Common myeloid progenitor, CD34-positive (primary cell): ENCODE measurements at places on chromosomes 2 and 18.
A peak's percentile ranks its signal among the peaks of the same experiment; 100 is the strongest.

DNA sequence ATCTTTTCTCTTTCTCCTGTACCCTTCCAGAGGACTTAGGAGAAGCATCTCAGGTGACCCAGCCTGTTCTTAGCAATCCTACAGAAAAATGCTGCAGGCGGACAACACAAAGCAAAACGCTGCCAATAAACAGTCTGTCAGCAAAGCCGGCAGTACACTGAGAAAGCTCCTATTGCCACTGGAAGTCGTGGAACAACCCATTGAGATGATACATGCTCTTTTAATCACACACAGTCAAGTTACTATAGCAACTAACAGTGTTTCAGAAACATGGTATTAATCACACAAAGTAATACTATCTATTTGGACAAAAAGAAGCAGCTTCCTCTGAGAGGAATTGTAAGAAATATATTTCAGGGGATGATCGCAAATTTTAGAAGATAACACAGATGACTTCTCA is 10.5 kb downstream of the CTLA4 start:
- no peak for DNase-seq

GRCh38 chr2:197011801-197012641 is 85.5 kb upstream of the PGAP1 start:
- DNase-seq: peak; percentile 78

- no peak for DNase-seq
Observed at GRCh38 chr18:63405986-63406385, 16.3 kb downstream of the VPS4B start.

DNA sequence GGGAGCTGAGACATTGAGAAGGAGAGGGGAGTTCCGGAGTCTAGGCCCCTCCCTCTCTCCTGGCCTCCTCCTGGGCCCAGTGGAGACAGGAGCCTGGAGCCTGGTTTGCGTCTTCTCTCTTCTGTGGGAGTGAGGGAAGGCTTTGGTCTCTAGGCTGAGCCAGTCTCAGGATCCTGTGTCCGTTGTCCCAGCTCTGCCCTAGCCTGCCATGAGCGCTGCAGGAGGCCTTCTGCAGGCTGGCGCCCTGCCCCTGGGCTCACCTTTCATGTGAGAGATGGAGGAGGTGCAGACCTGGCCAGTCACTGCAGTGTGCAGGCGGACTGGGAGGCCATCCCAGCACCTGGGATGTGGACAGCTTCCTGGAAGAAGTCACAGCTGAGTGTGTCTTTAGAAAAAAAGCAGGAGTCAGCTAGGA is 8.7 kb downstream of the IMPA2 start:
- no peak for DNase-seq

GRCh38 chr18:60669938-60670337 is 297.4 kb upstream of the MC4R start:
- DNase-seq: no peak

DNA sequence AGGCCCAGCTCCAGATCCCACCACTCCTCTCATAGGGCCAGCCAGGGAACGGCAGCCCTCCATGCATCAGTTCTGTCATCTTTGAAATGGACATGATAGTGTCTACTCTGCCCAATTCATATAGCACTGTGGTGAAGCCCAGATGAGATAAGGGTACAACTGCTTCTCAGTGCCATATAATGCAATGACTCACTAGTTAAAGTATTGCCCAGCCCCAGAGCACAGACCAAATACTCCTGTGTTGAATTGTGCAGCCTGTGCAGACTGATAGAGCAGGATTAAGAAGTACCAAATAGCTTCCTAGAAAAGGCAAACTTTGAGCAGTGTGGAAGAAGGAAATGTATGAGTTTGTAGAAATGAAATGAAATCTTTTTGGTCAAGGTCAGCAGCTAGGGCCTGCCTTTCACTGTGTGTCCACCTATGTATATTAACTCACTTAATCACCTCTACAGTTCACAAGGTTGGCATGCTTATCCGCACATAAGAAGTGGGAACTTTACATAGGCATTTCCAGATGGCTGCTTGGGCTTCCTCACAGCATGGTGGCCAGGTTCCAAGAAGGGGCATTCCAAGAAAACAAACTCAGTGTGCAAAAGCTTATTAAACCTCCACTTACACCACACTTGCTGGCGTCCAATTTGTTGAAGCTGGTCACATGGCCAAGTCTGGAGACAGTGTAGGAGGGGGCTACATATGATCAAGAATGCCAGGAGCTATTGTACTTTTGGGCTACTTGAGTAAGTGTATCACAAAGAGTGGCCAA is 102.8 kb upstream of the COPS8 start:
- DNase-seq: no peak

- DNase-seq: no peak
Observed at GRCh38 chr2:146604521-146604920, 1240.3 kb upstream of the ACVR2A start.

- DNase-seq: no peak
Observed at GRCh38 chr2:25164561-25164960, 3.8 kb downstream of the POMC start.

DNA sequence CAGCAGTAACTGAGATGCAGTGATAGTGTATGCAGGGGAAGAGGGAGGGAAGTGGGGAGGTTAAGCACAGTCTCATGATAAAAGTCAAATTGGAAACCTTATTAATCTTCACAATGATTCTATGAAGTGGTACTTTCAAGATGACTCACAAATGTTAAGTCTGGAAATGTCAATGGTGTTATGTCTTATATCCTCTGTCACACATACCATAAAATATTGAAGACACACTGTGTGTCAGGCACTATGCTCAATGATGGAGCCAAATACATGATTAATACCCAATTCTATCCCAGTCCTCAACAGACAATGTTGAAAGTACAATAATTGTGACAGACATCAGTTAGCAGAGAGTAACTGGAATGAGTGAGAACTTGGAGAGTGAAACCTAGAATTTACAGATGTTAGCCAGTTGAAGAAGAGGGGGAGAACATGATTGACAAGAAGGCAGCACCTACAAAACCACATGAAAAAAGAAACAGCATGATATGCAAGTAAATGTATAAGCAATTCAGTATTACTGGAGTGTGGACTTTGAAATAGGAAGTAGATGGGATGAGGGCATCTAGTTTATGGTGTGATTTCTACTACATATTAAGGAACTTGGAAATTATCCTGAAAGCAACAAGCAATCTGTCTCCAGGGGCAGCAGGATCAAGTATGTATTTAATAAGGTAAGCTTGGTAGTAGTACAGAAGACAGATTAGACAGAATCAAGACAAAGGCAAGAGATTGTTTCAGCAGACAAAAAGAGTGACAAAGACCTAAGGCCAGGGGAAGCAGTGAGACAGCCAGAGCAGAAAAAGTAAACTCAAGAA is 107.6 kb downstream of the STRN start:
- no peak for DNase-seq

- peak; percentile 41 for DNase-seq
Observed at GRCh38 chr18:55509631-55510324, 78.2 kb downstream of the TCF4 start.

DNA sequence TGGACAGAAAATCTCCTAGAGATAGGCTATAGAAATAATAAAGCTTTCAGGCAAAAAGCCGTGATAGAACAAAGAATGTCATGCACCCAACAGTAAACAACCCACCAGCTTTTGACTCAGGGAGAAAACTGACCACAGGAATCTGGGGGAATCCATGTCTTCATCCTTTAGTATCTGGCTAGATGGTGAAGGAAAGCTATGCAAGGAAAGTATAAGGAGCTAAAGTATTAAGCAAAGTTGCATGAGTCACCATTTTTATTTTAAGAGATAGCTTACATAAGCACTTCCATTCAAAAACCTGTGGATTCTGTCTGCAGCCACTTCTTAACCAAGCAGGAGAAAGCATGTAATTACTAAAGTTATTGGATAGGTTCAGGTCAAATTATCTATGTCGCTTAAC is 363.8 kb downstream of the LRP1B start:
- no peak for DNase-seq

DNA sequence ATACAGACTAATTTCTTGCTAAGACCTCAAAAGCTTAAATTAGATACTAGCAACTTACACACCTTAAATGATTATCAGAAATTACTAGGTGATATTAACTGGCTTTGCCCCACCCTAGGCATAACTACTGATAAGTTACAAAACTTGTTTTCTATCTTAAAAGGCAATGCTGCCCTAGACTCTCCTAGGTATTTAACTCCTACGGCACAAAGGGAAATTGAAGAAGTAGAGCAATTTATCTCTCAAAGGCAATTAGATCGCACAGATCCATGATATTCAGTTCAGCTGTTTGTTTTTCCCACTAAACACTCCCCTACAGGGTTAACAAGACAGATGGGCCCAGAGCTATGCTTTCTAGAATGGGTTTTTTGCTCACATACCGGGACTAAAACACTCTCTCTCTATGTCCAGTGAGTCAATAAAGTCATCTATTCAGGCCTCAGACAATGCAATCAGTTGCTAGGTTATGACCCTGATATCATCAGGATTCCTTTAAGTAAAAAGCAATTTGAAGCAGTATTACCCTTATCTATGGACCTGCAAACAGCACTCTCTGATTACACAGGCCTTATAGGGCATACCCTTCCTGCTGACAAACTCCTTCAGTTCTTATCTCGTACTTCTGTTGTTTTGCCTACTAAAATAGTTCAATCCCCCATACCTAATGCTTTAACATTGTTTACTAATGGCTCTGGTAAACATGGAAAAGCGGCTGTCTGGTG is 14.3 kb downstream of the MAP3K2 start:
- peak; percentile 40 for DNase-seq

DNA sequence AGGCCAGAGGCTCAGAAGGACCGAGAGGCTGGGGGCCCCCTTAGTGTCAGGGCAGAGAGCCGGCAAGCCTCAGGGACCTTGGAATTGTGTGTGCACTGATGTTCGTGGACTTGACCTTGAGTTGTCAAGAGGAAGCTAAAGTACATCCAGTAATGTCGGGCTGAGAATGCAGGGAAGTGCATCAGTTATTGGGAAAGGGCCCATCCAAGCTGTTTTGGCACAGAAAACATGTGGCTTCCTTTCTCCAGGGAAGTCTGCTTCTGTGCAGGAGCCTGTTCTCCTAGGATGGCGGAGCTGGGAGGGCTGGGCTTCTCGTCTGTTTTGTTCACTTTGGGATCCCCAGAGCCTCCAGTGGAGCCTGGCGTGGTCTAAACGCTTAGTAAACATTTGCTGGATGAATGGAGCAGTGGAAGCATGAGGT is 23.7 kb downstream of the ATOH8 start:
- DNase-seq: no peak

DNA sequence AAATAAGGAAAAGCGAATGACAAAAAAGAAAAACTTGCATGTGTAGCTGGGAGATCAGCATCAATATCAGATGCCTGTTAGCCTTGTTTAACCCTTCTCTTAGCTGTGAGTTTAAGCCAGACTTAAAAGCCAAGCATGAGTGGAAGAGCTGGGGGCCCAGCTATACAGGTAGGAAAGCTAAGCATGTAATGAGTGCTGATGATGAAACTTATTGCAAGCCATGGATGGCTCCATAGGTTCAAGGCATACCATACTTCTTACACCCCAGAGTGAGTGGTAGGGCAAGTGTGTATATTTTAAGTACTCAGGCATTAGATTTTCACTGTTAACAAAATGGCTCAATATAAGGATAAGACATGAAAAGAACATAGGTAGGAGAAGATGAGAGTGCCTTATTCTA is 28.0 kb downstream of the RBBP8 start:
- no peak for DNase-seq

DNA sequence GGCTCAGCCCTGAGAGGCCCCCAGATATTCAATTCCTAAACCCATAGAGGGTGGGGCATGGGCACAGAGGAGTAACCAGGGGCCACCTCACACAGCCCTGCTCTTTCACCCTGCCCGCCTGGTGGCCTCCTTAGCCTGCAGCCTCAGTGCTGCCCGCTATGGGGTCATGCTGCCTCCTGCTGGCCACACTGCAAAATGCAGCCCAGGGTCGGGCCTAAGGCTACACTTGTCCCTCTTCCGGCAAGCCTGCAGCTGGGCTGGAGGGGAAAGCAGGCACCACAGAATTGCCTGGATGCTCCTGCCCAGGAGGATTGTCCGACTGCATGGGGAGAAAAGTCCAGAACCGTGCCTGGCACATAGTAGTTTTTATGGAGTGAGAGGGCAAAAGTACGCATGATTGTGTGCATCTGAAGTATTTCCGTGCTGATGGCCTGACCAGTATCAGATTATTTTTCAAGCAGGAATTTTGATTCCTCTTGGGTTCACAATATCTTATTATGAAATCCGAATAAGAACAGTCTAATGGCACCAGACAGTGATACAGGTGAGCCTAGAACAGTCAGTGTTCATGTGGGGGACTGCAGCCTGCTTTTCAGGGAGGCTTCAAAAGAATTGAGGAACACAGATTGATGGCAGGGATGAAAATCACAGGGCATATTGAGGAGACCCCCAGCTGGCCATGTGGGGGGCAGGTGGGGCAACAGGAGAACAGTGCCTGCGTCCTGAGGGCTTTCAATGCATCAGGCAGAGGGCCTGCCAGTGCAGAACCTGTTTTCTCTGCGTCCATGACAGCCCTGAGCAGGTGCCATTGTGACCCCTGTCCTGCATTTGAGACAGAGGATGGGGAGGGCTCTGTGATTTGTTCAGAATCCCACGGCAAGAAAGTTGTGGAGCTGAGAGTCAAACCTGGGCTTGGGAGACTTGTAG is 51.2 kb upstream of the ALPP start:
- peak; percentile 84 for DNase-seq

DNA sequence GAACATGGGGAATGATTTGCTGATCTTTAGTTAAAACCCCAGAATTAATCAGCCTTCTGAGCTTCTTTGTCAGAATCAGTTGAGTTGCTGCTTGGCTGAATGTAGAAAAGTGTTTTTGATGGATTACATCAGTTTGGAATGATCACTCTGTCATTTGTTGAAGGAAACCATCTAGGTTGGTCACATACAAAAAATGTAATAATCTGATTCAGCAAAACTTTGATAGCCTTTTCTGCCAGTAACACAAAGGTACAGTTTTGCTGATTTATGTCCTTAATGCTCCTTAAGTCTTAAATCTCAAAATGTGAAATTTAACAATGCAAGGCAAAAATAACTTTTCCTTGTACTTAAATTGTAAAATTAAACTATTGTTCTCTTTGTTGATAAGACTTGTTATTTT is 74.3 kb downstream of the GALNT13 start:
- DNase-seq: no peak

DNA sequence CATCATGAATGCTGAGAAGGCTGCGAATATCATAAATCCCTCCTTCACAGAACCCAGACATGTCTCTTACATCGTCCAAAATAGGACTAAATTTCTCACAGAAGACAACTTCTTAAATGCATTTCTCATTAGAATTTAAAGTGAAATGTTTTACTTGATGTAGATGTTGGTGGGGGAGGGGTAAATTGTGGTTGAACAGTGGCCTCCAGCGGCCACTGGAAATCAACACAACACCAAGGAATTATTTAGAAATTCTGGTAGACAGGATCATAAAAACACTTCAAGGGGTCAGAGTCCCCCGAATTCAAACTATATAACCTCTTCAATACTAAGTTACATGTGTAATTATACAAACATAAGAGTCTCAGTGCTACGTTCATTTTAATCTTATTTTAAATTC is 135.9 kb downstream of the ABCA12 start:
- DNase-seq: peak; percentile 66
